Right ventricle myocardium superior (tissue), 1 donor: ENCODE measurements at places on chromosomes 2 and 18.

DNA sequence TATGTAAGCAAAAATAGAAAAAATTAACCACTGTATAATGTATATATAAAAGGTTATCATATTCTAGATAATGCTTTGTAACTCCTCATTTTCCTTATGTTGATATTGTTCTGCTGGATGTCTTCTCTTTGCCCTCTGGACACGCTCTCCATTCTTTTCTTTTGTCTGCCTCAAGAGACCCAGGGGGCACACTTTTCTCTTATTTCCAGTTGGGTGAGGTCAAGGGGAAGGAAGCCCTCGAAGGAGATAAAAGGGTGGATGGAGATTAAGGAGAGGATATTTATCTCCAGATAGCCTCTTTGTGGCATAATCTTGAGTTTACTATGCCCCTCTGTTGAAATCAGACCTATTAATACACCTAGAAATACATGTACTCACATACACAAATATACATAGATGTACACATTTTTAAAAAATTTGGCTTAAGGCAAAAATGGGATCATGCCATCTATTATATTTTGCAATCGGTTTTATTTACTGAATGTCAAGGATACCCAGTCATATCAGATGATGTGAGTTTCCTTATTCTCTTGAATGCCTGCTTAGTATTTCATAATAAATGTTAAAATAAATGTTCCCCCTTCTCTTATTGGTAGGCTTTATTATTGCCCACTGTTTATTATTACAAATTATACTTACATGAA lies 65.3 kb downstream of the LCLAT1 start:
- DNase-seq, result no peak

GRCh38 chr18:3898861-3899613 lies 449.1 kb downstream of the TGIF1 start:
- no peak for DNase-seq

GRCh38 chr2:224881846-224882245 lies 160.4 kb downstream of the DOCK10 start:
- no peak for DNase-seq

DNA sequence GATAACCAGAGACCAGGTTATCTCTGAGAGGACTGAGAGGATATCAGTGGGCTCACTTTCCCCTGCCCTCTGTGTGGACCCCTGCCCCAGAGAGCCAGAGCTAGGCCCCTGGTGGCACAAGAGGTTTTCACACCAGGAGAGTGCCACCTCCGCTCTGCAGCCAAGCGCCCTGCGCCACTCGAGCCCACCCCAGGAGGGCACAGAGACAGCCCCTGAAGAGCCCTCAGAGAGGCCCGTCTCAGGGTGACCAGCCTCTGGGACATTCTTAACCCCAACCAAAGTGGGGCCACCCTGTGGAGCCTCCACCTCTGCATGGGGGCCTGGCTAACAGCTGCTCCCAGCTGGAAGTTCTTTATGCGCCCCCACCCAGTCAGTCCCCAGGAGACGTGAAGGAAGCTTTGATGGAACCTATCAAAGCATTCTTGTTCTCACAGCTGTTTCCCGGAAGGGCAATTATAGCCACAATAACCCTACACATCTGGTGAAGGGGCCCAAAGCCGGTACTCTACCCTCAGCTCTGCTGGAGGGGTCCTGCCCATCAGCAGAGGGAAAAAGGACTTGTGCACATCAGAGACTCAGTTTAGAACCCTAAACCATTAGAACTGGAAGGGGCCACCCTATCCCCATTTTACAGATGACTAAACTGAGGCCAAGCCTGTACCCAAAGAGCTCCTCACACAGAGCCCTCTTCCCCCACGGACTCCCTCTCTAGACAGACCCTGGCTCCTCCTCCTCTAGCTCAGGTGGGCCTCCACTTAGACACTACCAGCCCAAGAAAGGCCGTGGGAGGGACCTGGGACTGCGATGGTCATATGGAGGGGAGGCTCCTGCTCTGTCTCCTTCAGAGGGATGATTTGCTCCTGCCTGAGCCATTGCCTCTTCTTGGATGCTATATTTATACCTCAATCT lies 101.1 kb downstream of the ZFP36L2 start:
- no peak for DNase-seq

DNA sequence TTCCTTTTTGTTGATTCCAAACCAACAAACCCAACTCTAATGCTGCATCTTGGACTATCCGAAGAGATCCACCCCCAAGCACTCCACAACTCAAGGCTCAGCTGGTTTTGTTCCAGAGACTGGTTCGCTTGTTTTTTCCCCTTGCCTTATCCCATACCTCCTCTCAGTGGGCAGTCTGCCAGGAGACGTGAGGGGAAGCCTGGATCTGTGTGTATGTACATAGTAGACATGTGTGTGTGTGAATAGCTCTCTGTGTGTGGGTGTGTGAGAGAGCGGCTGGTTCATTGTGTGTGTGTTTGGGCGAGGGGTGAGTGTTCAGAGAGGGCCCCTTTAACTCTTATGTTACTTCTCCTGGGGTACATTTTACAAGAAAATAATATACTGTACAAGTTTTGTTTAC lies 94.4 kb downstream of the NRP2 start:
- no peak for DNase-seq

DNA sequence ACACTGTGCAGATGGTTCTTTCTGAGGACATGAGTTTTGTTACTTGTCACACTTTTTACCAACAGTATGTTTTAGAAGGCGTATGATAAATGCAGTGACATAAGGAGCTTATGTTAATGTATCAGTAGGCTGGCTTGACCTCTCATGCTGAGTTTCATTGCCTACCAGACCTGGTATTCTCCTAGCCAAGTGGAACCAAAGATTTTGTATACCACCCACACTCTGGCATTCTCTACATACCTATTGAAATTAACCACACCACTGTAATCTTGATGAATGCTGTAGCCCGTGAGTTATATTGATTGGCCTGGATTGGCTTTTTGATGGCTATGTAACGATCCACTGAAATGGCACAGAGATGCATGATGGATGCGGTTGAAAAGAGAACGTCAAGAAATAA lies 11.4 kb downstream of the HTR2B start:
- DNase-seq, result no peak

GRCh38 chr2:157946919-157947557 lies 70.9 kb upstream of the ACVR1 start:
- DNase-seq, result no peak

- no peak for DNase-seq
Observed at GRCh38 chr2:212649646-212650045, 111.0 kb upstream of the ERBB4 start.

DNA sequence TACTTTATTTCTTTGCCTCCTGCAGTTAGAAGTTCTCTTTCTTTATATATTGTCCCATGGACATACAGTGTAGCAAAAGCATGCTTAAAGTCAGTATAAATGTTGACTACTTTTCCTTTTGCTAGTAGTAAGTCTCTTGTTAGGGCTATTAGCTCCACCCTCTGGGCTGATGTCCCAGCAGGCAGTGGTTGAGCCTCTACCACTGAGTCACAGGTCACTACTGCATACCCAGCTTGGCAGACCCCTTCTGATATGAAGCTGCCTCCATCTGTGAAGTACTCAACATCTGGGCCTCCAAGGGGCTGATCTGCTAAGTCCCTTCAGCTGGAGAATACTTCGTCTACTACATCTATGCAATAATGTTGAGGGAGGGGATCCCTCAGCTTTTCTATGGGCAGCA lies 61.0 kb upstream of the SLC35G4 start:
- no peak for DNase-seq

DNA sequence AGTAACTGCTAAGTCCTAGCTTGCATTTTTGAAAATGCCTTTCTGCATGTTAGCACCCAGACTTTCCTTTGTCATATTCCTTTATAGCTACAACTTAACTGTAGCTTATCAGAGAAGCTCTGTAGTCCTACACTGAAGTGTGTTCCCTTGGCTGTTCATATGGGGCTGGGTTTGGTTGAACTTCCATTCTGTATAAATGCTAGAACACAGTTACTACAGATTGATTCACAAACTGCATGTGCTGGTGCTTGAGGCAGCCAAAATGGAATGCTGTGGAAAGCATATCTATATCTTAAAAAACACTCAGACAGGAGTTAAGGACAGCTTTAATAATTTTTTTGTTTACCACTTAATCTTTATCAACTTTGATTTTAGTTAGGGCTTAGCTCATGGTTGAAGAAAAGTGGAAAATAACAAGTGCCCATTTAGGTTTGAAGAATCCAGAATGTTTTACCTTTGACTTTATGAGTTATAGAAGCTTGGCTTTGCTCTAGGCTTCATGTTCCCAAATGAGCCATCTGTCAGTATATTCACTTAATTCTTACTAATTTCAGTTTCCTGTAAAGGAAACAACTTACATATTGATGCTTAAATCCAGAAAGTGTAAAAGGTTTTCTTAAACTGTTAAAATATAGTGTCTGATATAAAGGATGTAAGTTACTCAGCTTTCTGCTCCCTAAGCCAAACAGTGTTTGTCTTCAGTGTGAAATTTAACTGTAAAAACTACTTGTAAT lies 148.9 kb downstream of the AGPS start:
- DNase-seq, result no peak

- no peak for DNase-seq
Observed at GRCh38 chr2:48343154-48343553, 186.8 kb upstream of the STON1 start.

DNA sequence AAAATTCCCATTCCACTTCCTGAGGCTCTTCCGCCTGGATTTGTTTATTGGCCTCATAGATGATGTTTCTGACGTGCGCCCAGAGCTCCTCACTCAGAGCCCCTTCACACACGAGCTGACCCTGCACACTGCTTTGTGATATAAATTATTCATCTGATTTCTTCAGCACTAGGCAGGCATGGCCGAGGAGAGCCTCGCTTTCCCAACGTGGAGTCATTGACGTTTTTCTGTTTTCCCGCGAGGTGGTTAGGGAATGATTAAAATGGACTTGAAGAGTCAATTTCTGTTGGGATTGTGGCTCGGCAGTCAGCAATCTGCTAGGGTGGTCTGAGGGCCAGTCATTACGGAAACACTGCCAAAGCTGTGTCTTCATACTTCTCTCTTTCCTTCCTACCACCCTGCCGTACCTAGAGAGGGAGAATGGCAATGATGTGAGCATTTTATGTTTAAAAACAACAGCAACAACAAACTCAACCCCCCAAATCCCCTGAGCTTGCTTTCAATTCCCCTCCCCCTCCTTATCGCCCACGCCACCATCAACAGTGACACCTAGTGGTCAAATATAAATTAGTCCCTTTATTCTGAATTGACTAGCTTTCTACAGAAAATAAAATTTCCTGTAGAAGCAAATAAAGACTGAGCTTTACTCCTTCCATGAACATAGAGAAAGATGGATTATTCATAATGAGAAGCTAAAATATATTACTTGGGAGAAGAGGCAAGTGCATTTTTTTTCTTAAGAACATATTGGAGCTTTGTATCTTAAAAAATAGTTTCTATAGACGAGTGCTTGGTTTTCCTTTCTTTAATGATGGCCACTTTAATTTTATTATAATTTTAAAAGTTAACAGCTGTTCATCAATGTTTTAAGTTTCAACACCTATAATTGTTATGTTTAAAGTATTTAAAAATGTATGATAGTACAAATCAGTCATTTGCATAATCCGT lies 285.1 kb downstream of the MTX2 start:
- DNase-seq, result peak; percentile 40

DNA sequence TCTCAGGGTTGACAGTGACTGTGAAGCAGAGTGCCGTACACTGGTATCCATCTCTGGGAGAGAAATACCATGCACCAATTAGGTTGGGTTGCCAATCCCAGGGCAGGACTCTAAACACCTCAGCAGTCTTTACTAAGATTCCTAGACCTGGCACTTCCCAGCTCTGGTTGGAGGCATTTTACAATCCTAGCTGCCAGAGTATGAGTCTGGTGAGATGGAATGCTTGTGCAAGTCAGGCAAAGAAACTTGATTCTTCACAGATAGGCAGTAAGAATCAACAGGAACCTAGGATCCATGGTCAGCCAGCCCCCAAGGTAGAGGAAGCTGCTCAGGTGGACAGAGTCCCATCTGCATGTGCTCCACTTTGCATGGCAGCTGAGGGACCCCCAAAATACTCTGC lies 6.0 kb upstream of the UGT1A5 start:
- DNase-seq, result no peak

- DNase-seq, result peak; percentile 80
Observed at GRCh38 chr2:6917071-6917760, at the start of gene RNF144A. Gene RNF144A (plus strand): TSS chr2:6917412. CDS start chr2:6996927, 79,515 bp downstream.

DNA sequence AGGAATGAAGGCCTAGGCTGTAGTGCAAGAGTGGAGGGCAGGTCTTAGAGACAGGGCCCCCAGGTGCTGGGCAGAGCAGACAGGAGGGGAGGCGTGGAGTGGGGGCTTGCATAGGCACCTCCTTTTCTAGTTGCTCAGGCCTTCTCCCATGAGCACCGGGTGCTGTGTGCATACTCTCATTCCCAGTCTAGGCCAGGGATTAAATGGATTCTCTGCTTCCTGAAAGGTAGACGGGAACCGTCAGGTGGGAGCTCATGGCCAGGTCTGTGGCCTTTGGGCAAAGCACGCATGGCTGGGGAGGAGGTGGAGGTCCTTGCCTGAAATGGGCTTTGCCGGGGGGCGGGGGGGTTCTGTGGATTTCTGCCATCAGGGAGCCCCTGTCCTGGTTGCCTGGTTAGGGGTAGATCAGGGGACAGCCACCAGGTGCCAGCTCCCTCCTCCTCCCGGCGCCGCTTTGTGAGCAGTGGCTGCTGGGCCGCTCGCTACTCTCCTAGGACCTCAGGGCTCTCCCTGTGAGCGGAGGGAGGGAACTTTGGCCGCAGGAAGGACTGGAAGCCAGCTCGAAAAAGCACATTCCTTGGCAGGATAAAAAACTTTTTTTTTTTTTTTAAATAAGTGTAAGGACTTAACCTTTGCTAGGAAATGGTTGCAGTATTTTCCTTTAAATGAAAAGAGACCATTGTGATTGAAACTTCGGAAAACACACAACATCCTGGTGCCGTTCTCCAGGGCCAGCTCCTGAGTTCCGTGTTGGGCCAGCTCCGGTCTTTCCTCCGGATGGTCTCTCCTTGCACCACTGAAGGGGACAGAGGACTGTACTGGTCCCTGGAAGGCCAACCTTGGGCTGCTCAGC lies 82.8 kb upstream of the HAAO start:
- DNase-seq, result peak; percentile 81

DNA sequence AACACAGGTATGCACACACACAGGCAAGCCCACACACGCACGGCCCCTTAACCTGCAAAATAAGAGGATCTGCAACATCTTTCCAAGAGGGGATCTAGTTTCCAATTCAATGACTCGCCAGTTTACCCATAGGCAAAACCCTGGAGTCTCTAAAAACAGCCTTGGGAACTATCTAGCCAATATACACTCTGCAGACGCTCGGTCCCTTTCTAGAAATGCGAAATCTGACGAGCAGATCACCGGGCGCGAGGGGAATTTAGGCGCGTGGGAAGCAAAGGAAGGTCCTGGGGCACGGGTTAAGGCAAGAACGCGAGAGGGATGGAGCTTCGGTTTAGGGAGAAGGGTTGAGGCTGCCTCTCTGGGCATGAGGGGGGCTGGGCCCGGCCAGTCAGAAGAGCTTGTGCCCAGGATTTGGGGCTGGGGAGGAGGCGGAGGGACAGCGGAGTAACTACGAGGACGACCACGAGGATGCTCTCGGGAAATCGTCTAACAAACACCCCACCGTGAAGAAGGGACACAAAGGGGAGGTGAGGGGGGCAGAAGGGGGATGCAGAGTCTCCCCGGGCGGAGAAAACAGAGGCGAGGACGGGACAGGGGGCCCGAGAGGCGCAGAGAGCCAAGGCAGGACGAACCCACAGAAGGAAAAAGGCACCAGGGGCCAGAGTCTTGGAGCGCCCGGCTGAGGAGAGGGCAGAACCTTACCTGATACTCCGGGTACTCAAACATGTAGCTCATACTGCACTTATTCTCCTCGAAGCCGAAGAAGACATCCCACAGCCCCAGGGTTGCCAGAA lies 542 bp downstream of the PGAP1 start:
- peak; percentile 48 for DNase-seq
